ENCODE measurements at places on chromosomes 6 and 20.

GRCh38 chr6:20412682-20413073, 11.0 kb downstream of the E2F3 start:
- DNase-seq = no peak

- DNase-seq = no peak
Observed at GRCh38 chr6:54248994-54249393, 59.2 kb upstream of the TINAG start.

DNA sequence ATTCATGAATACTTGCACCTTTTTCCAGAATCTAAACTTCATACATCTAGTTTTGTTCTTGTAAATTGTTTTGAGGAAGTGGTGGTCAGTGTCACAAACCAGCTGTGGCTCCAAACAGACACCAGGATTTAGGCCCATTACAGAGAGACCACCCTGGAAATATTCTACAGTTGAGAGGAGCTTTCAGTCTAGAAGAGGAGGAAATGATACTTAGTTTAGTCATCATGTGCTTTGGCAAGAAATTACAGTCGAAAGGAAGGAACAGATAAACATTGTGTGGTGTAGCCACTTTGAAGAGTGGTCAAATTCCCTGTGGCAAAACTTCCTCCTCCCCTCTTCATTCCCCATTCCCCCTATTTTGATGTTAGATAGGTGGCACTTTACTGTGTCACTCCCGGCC, 15.7 kb downstream of the DCBLD1 start:
- peak; percentile 46 for DNase-seq

GRCh38 chr6:44099192-44099591, 28.1 kb downstream of the MRPL14 start:
- DNase-seq = no peak

GRCh38 chr20:17358854-17359253, 132.0 kb downstream of the PCSK2 start:
- DNase-seq = no peak

DNA sequence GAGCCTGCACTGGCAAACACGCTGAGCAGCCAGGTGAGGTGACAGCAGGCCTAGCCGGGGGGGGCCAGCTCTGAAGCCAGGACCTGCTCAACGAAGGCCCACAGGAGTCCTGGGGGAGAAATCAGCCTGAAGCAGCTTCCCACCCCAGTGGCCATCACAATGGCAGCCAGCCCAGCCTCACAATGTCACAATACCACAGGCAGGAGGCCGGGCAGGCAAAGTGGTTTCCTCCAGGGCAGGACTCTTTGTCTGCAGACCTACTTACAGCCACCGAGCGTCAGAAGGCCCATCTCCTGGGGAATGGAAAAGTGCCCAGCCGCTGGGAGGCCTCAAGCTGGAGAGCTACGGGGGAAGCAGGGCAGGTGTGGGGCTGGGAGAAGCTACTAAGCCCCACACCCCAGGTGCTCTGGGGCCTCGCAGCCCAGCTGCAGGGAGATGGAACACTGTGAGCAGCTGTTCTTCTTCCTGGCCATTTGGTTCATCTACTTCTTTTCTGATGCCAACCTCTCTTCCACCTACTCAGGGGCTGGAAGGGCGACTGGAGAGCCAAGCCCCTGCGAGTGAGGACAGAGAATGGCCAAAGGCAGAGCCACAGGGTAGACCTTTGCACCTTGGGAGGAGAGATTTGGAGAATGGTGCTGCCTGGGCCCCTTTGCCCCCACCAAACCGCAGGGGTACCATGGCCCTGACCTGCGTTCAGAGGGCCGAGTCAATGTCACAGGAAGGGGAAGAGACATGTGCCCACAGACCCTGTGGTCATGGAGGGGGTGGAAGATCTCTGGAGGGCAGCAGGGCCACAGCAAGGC, 22.3 kb upstream of the AVP start:
- DNase-seq = no peak

- DNase-seq = no peak
Observed at GRCh38 chr6:20778912-20779311, 244.7 kb downstream of the CDKAL1 start.

DNA sequence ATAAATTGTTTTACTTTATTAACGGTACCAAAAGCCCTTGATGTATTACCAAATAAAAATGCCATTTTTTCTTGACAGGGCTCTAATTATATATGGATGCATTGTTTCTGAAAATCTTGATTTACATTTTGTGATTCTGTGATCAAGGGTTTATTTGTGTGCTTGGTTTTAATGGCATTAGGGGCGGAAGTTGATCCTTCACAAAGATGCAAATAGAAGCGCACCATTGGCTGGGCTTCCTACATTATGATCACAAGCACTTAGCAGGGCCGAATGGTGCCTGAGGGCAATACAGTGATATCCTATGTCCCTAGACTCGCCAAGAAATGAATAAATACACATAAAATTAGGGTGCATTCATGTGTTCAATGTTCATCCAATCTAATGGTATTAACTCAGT, 172.9 kb upstream of the UST start:
- no peak for DNase-seq

GRCh38 chr6:81996414-81996813, 243.9 kb upstream of the TENT5A start:
- no peak for DNase-seq

GRCh38 chr6:123869334-123869733, 65.7 kb downstream of the NKAIN2 start:
- no peak for DNase-seq

- peak; percentile 73 for DNase-seq
Observed at GRCh38 chr20:59087829-59088433, 45.3 kb upstream of the PRELID3B start.

GRCh38 chr6:30603961-30604360, 13.1 kb downstream of the PPP1R10 start:
- no peak for DNase-seq

GRCh38 chr6:1024587-1024986, 287.3 kb upstream of the FOXQ1 start:
- DNase-seq = peak; percentile 7

DNA sequence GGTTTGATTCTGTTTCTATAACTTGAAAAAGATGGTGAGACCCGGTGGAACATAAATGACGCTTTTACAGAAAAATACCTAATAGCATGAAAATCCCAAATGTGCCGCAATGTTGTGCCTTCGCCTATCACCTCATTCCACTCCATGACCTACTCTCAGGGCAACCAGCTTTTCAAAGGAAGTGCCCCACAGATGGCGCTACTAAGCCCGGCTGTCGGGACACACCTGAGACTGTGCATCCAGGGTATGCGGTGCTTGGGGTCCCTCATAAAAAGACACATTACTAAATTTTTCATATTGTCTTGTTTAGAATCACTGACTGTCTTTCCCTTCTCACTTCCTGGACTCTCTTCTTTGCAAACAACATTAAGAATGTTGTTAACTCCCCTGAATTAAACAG, 145.5 kb upstream of the RPS6KA2 start:
- DNase-seq = no peak

DNA sequence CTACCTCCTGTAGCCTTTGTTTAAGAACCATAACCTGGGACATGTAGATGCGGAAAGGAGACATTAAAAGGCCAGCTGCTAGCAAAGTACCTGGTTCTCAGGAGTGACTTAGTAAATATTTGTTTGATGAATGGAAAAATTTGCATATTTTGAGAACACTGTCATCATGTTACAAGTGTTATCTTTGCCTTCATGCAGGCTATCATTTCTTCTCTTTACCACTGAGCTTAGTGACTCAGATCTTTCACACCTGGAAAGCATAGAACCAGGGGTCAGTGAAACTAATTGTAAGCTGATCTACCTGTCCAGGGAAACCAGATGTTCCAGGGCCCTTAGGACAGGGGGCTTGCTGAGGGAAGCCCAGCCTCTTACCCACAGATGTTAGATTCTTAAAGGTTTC, 5.4 kb downstream of the ZFP57 start:
- DNase-seq = no peak

DNA sequence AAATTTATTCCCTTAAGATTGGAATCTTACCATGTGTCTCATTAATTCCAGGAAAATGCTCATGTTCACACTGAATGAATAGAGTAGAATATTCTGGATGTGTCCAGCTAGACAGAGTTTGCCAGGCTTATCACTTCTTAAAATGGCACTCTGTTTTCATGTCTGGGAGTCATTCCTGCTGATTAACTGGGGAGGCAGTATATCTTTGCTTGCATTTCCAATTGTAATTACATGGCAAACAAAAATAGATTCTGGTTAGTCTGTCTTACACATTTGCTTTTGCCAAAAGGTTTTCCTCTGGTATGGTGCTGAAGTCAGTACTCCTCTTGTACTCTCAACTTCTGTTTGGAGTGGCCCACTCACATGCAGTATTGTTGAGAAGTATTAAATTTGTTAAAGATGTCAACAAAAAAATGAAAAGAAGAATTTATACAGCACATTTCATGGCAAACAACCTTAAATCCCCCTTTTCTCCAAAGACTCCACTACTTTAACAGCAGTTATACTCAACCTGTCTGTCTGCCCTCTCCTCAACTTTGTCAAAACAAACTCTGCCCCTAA, 70.2 kb downstream of the TENT5A start:
- no peak for DNase-seq

DNA sequence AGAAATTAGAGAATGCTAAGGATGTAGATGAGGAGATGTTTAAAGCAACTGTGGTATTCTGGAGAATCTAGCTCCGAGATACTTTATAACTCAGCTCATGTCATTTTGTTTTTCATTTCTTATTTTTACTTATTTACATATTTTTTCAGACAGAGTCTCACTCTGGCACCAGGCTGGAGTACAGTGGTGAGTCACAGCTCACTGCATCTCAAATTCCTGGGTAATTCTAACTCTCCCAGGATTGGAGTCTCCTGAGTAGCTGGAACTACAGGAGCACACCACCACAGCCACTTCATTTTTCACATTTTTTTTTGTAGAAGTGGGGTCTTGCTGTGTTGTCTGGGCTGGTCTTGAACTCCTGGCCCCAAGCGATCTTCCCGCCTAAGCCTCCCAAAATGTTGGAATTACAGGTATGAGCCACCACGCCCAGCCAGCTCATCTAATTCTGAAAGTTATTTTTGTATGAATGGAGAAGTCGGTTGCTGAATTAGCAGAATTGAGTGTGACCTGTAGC, 94.3 kb upstream of the FAM8A1 start:
- no peak for DNase-seq

- DNase-seq = no peak
Observed at GRCh38 chr6:126039284-126039683, 52.9 kb downstream of the TRMT11 start.

- no peak for DNase-seq
Observed at GRCh38 chr6:121857551-121857950, 422.1 kb downstream of the GJA1 start.

DNA sequence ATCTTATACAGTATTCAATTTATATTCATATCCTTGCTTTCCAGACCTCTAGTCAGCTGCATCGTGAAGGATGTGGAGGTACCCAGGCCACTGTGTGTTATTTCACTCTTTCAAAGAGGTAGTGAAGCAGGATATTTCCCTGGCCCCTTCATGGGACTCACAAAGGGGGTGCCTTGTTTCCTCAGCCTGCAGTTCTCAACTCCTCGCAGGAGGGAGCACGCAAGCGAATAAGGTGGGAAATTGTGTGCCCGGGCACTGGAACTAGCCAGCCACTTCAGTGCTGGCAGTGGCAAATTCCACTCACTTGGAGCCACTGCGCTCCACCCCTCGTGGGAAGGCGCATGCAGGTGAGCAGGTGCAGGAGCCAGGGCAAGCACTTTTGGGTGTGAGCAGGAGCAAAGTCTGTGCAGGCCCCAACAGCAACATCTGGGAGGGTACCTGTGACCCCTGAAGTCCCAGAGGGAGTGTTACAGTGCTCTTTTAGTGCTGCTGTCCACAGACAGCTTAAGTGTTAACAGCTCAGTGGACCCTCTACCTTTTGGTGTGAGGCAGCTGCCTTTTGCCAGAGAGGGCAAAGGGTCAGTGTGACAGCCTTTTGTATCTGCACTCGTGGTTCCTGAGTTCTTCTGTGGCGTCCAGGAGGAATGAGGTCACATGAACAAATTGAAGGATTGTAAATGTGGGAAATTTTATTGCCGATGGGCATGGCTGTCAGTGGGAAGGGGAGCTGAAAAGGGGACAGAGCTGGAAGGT, 49.4 kb upstream of the FAM135A start:
- DNase-seq = no peak

GRCh38 chr6:20771409-20771808, 237.2 kb downstream of the CDKAL1 start:
- DNase-seq = no peak

DNA sequence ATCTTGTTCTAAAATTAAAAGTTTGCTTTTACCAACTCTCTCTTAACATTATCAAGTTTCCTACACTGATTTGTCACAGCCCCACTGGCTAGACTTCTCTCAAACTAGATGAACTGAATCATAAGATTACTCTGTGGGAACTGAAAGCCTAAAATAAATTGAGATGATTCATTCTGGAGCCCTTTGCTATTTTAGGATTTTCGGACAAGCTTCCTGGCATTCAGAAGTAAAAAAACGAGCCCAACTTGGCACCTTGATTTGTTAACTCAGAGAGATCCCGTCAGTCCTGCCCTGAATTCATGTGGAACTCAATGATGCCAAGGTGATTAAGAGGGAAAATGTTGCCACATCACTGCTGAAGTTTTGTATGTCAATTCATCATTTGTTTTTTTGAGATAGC, 122.0 kb upstream of the NRSN1 start:
- peak; percentile 12 for DNase-seq

GRCh38 chr20:53161473-53161872, 189.3 kb downstream of the TSHZ2 start:
- DNase-seq = no peak

- no peak for DNase-seq
Observed at GRCh38 chr20:56766528-56766927, 137.4 kb downstream of the TFAP2C start.

DNA sequence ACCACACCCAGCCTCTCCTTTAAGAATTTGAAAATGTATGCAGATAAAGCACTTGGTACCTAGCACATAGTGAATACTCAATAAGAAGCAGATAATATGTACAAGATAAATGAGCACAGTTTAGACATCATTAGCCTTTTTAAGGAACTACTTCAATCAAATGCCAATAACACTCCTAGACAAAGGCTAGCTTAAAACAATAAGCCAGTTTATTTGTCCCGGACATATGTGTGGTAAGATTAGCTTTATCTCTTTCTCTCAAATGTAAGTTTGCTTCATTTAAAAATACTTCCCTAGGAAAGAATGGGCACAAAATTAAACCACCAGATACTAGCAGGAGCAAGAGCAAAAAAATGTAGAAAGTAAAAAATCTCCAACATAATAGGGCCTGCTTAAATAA, 73.8 kb downstream of the MAP3K5 start:
- DNase-seq = no peak

DNA sequence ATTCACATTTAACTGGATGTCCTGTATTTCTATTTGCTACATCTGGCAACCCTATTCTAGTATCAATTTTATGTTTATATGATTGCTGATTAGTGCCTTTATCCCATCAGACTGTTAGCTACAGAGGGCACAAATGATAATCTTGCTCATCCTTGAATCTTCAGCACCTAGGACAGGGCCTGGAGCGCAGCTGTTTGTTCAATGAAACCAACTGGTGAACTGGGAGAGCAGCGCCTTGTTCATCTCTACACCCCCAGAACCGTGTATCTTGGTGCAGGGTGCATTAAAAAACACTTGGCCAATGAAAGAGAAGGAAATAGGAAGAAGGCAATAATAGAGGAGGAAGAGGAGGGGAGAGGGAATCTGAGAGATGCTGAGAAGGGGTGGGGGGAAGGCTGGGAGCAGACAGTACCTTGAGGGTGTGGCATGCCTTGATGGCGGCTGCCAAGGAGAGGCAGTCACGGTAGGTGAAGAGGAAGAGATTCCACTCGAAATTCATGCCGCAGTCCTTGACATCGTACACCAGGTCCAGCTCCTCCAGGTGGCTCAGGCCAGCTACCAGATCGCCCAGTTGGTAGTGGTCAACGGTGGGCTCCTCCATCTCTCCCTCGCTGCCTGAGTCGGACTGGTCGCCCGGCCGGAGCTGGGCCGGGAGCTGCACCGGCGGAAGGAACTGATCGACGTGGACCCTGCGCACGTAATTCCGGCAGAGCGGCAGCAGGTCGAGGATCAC, 15.5 kb downstream of the TMEM151B start:
- no peak for DNase-seq
